Left ventricle myocardium superior (tissue), 1 donor: ENCODE measurements at places on chromosomes 1 and 21. TPM values are rescaled to one million over a fixed set of nuclear protein-coding genes. Genes with fewer than 3 reads are reported as not detected.

GRCh38 chr1:170402476-170403311 lies 129.3 kb upstream of the GORAB start:
- no peak for DNase-seq

- no peak for DNase-seq
These were observed 13.2 kb downstream of the IER5 start for GRCh38 chr1:181101581-181102226.

The BTG3 gene
- total RNA-seq: 5.5 TPM

DNA sequence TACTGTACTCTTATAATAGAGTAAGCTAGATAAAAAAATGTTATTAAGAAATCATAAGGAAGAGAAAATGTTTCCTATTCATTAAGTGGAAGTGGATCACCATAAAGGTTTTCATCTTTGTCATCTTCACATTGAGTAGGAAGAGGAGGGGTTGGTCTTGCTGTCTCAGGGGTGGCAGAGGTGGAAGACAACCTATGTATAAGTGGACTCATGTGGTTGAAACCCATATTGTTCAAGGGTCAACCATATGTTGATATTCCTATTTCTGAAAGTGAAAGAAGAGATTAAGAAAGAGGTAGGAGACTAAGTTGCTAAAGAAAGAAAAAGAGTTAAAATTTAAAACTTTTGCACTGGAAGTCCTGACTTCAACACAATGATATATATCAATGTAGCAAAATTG lies 4.9 kb upstream of the ZP4 start:
- no peak for DNase-seq

The SELENBP1 gene
- 99.1 TPM for total RNA-seq

DNA sequence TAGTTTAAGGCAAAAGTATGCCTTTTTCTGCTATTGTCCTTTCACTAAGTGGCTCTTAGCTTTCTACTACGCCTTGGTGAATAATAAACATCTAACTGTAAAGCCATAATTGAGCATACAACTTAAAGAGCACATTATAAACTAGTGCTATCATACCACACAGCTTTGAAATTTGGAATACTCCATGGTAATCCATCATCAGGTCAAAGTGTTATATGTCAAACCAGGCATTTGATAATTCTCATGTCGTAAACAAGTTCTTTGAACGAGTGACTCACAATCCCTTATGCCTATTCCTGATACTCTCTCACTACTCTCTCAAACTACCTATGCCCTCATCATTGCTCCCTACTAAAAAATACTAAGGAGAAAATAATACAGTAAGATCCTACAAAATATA lies 60.3 kb upstream of the FMN2 start:
- no peak for DNase-seq

DNA sequence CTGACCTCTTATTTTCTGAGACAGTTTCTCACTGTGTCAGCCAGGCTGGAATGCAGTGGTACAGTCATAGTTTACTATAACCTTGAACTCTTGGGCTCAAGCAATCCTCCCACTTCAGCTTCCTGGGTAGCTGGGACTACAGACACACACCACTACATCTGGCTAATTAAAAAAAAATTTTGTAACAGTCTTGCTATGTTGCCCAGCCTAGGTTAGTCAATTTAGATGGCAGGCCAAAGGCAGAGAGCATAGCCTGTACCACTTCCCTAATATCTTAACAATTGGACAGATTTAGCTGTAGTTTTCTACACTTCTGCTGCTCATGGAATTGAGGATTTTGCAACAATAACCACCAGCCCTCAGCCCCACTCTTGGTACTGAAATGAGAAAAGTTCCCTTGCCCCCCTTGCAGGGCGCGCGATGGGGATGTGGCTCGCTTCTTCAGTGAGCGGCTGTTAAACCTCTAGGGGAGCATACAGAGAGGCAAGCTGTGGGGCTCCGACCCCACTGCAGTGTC lies 34.9 kb upstream of the PTGFRN start:
- no peak for DNase-seq

GRCh38 chr1:62840555-62840954 lies 56.6 kb downstream of the ATG4C start:
- no peak for DNase-seq

GRCh38 chr1:89274411-89274857 lies 1.8 kb upstream of the GBP5 start:
- DNase-seq: no peak

GRCh38 chr1:10613861-10614260 lies 139.1 kb downstream of the PEX14 start:
- DNase-seq: no peak

The GART gene
- 33.4 TPM for total RNA-seq

- no peak for DNase-seq
These were observed 99.5 kb downstream of the NGF start for GRCh38 chr1:115238336-115239147.

- DNase-seq: no peak
These were observed 95.4 kb downstream of the INTS7 start for GRCh38 chr1:211939876-211940468.

The PLA2G2C gene
- not detected for total RNA-seq

DNA sequence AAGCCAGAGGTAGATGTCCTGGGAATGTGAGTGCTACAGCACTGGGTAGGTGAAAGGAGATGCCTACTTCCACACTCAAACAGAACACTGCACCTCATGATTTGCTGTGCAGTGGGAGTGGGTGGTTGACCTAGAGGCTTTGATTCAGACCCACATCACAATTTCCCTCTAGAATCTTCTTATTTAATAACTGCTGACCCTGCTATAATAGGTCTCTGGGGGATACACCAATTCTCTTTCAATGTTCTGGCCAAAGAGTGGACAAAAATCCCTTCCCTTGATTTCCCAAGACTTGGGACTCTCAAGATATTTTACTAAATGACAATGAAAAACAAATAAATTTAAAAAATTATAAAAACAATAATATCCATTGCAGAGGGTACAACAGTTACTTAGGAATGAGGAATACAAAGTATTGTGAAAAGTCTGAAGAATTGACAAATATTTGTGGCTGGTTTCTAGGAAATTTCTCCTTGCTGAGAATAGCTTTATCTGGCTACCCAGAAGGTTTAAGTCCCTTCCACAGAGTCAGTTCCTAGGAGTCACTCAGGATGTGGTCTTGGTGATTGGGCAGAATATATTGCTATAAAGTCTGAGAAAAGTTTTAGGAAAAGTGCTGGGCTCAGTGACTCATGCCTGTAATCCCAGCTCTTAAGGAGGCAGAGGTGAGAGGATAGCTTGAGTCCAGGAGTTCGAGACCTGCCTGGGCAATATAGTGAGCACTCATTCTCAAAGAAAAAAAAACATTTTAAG lies 2.4 kb upstream of the FCGR2A start:
- DNase-seq: no peak

The HDAC1 gene
- total RNA-seq: 46.1 TPM

The LRRC38 gene
- total RNA-seq: 0.15 TPM

DNA sequence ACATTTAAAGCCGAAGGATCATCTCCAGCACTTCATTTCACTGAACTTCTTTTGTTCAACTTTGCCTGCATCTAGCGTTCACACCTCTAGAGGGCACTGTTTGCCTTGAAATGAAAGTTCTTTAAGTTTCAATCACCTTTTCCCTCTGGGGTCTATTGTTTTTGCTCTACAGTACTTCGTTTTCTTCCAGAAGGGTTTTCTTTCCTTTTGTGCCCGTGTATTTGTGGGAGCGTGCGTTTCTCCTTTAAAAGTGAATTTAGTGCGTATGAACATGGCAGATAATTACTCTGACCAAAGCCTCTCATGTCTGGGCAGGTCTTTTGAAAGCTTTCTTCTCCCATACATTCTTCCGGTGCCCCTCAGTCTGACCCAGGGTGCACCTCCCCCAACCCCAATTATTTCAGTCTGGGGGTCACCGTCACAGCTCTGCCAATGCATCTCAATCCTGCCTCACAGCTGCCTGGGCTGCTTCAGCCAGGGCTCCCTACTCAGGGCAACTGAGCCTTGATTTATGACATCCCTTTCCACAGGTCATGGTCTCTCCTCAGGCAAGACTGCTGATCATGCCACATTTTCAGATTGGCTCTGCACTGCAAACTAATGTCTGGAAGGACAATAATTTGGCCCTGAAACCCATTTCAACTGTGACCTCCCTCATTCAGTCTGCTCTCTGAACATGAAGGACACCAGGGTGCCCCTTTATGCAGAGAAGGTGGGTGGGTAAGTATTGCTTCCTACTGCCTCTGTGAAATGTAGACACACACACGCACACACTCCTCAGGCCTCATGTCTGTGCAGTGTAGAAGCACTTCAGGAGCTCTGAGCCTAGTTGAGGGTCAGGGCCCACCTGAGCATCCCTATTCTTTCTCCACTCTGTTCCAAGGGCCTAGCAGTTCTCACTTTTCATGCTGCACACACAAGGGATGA lies 88.6 kb downstream of the NUF2 start:
- no peak for DNase-seq

The HCN3 gene
- 1.5 TPM for total RNA-seq

DNA sequence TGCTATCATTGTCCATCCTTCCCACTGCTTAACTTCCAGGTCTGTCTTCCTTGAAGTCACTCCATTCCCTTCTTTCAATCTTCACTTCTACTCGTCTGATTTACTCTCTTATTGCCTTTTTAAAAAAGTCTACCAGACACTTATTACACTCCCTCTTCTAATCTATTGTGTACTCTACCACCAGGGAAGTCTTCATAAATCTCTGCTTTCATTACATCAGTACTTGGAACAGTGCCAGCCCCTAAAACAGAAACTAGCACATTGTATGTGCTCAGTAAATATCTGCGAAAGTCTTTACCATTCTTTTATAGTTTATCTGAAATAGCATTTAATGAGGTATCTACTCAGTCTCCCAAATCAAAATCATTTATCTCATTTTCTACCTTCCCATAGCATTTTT lies 236.4 kb downstream of the USH2A start:
- no peak for DNase-seq

The DMRTA2 gene
- not detected for total RNA-seq

The HES2 gene
- not detected for total RNA-seq

GRCh38 chr1:58895082-58895481 lies 111.2 kb upstream of the JUN start:
- DNase-seq: peak; percentile 33

- no peak for DNase-seq
These were observed 108.1 kb downstream of the MATN1 start for GRCh38 chr1:30615076-30615795.

DNA sequence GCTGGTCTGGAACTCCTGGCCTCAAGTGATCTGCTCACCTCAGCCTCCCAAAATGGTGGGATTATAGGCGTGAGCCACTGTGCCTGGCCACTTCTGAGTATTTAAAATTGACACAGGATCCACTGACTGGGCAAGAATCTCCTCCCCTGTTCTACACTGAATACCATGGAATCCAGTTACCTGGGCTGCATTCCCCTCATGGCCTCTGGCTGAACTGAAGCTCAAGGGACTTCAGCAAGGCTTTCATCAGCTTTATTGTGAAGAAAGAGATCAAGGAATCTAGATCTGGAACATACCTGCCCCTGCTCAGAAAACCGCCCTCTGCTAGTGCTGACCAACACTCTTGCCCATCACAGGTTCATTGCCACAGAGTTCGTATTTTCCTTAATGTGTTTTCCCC lies 20.5 kb downstream of the NCF2 start:
- DNase-seq: no peak

GRCh38 chr21:22438428-22439086 lies 1440.3 kb downstream of the NCAM2 start:
- no peak for DNase-seq

The BRDT gene
- total RNA-seq: not detected

- DNase-seq: no peak
These were observed 3.0 kb downstream of the F11R start for GRCh38 chr1:161017756-161018630.

The ASCL5 gene
- total RNA-seq: not detected

- DNase-seq: no peak
These were observed 134.8 kb upstream of the KIF26B start for GRCh38 chr1:245019910-245020486.

DNA sequence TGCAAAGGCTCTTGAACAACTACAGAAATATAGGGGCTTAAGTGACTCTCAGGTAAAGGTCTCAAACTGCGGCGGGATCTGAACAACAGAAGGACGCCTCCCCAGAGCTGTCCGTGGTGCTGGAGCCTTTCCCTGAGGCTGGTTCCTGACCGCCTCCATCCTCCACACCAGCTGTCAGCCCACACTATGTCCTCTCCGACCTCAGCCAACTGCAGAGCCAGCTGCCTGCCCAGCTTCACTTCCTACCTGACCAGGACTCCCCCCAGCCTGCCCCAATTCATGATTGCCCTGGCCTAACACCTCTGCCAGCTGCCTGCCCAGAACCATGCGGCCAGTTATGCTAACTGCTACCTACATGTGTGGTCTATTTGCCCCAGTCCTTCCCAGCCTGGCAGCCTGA lies 63.6 kb upstream of the ZC3H12A start:
- DNase-seq: no peak

DNA sequence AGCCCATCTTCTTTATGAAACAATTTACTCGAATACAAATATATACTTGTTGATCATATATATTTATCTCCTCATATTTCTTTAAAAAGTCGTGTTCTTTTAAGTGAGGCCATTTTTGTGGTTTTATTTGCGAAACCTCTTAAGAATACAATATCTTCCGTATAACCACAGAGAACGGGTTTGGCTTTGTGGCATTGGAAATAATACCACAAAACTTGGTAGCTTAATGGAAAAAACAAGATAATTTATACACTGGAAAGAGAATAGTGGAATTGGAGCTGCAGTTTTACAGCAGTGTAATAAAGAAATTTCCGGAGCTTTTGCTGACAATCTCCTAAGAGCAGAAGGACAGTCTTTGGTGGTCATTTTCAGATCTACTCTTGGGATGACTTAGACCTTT lies 29.4 kb downstream of the PTGFR start:
- no peak for DNase-seq

DNA sequence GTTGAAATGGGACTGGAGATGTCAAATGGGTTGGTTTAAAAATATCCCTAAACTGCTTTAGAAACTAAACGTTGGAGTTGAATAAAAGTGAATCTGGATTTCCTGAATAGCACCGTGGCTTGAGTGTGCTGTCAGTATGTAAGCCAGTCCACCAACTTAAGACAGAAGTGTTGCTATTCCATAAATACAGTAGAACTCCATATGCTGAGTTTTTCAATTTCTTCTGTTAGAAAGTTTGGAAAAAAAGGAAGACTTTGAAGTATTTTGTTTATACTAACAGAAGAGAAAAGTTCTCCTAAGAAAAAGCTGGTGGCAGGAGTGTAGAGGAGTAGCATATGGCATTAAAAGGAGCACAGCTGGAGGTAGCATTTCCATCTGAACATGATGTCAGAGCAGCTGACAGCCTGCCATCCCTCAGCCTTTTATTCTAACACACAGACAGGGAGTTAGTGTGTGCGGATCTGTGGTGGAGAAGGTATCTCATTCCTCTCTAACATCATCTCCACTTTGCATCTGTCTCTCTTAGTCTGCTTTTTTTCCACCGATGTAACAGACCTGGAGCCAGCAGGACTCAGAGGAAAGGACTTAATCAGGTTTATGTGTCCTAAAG lies at the start of gene ZBTB18:
Gene ZBTB18, plus strand, starts transcription at position 449 of the 610 bp plus-strand sequence. Its CDS starts 149 bp downstream, at position 598.
- DNase-seq: peak; percentile 54

GRCh38 chr1:243422362-243422761 lies 166.5 kb downstream of the SDCCAG8 start:
- no peak for DNase-seq

The UBE2Q1 gene
- total RNA-seq: 68.7 TPM

- no peak for DNase-seq
These were observed 298.9 kb downstream of the KCNT2 start for GRCh38 chr1:196309386-196309785.
